ENCODE measurements at places on chromosomes 1 and 21.

DNA sequence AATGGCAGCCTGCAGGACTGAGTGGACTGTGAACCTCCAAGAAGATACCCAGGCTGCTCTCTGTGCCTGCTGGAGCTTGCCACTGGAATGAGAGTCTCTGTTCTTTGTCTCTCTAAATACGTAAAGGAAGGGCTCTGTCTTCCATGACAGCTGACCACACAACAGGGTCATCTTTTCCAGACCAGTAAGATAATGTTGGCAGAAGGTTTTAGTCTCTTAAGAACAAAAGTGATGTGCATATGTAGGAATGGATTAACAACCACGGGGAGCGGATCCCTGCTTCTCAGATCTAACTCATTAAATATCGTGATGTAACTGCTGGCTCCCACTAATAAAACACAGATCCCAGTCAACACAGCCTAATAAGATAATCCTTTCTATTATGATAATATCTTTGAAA lies 67.5 kb downstream of the MAP10 start:
- no peak for DNase-seq

GRCh38 chr1:17611991-17612390 lies 72.5 kb downstream of the ARHGEF10L start:
- no peak for DNase-seq

- DNase-seq = no peak
These were observed 125.4 kb upstream of the VAMP3 start for GRCh38 chr1:7645751-7646048.

- DNase-seq = no peak
These were observed 387.2 kb downstream of the NCAM2 start for GRCh38 chr21:21385404-21385803.

Data from activated T-helper 1 cell treated with anti-CD3 and anti-CD28 coated beads, Interleukin-2, amount 50 U/mL, for 16 hours (primary cell).